ENCODE measurements at places on chromosomes 7 and 10. TPM values are rescaled to one million over a fixed set of nuclear protein-coding genes. Genes with fewer than 3 reads are reported as not detected.

The TFR2 gene
- total RNA-seq: 0.77 TPM

The CABCOCO1 gene
- not detected for total RNA-seq

The PRKCQ gene
- total RNA-seq: under 0.01 TPM

The SEMA3E gene
- 0.38 TPM for total RNA-seq

The STRIP2 gene
- 5.2 TPM for total RNA-seq

The LRRC17 gene
- 147 TPM for total RNA-seq

The UBTD1 gene
- 31.4 TPM for total RNA-seq

The SFR1 gene
- total RNA-seq: 14.4 TPM

Measured in regular cardiac myocyte (primary cell).